ENCODE measurements at places on chromosomes 11 and 22.

GRCh38 chr11:12157241-12157661, 46.9 kb downstream of the MICAL2 start:
- DNase-seq, result peak; percentile 53

- DNase-seq, result no peak
These were observed 8.2 kb downstream of the GGT5 start for GRCh38 chr22:24236656-24237055.

DNA sequence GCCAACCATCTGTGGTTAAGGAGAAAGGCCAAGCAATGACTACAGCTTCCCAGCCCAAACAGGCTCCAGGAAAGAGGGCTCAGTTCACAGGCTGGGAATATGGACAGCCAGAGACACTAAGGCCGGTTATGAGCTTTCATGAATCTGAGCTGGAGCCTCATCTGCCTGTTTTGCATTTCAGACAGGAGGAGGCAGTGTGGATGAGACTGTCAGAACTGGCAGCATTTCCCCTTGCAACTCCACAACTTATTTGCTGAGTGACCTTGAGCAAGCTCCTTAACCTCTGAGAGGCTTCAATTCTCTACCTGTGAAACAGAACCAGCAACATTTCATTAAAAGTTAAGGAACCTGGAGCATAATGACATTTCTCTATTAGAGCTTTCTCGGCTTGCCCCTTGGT, 264.0 kb downstream of the ETS1 start:
- DNase-seq, result peak; percentile 61

- DNase-seq, result no peak
These were observed 12.4 kb downstream of the POU2AF3 start for GRCh38 chr11:111310723-111311122.

- no peak for DNase-seq
These were observed 16.1 kb upstream of the TOP3B start for GRCh38 chr22:21998595-21999247.

DNA sequence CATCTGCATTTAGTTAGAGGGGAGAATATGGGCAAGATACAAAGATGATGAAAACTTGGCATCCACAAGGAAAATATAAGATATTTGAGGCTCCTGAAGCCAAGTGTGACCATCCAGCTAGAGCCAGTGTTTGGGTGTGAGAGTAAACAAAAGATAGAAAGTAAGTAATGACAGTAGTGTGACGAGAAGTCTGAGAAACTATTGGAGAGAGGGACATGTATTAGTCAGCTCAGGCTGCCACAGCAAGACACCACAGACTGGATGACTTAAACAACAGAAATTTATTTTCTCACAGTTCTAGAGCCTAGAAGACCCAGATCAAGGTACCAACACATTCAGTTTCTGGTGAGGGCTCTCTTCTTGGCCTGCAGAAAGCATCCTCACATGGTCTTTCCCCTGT, 6.4 kb upstream of the CCKBR start:
- no peak for DNase-seq

DNA sequence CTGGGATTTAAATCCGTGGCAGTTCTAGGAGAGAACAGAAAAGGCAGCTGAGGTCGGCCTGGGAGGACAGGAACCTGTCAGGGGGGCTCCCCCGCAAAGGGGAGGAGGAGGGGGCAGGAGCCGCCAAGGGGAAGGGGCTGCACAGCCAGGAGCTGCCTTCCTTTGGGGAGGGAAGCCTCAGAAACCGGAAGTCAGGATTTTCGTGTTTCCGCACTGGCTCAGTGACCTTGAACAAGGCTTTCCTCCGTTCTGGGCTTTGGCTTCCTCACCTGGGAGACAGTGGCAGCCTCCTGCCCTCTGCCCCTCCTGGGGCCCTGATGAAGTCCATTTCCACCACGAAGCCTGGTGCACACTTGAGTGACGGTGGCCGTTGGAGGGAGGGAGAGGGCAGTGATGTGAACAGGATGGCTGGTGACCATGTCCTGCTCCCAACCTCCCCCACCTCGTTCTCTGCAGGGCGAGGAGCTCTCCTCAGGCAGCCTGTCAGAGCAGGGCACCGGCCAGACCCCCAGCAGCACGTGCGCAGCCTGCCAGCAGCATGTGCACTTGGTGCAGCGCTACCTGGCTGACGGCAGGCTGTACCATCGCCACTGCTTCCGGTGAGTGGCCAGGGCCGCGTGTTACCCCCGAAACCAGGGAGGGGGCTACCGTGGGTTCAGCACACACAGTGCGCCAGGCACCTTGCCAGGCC, 12.6 kb downstream of the MICALL1 start:
- no peak for DNase-seq

DNA sequence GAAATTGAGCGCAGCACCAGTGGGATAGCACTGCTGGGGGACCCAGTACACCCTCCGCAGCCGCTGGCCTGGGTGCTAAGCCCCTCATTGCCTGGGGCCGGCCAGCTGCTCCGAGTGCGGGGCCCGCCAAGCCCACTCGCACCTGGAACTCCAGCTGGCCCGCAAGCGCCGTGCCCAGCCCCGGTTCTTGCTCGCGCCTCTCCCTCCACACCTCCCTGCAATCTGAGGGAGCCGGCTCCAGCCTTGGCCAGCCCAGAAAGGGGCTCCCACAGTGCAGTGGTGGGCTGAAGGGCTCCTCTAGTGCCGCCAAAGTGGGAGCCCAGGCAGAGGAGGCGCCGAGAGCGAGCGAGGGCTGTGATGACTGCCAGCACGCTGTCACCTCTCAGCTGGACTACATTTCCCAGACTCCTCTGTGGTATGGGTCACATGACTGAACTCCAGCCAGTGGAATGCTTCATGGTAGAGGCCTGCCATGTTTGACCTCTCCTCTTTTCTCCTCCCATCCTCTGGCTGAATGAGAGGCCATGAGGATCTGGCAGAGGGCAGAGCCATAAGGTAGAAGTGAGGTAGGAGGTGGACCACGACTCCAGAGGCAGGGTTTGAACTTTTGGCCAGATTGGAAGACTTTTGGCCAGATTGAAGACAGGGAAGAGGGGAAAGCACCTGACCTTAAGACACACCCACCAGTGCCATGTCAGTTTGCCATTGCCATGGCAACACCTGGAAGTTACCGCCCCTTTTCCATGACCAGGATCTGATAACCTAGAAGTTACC, 6.2 kb downstream of the MRGPRD start:
- peak; percentile 43 for DNase-seq

- DNase-seq, result peak; percentile 21
These were observed 9.5 kb upstream of the DKK3 start for GRCh38 chr11:12017865-12018453.

DNA sequence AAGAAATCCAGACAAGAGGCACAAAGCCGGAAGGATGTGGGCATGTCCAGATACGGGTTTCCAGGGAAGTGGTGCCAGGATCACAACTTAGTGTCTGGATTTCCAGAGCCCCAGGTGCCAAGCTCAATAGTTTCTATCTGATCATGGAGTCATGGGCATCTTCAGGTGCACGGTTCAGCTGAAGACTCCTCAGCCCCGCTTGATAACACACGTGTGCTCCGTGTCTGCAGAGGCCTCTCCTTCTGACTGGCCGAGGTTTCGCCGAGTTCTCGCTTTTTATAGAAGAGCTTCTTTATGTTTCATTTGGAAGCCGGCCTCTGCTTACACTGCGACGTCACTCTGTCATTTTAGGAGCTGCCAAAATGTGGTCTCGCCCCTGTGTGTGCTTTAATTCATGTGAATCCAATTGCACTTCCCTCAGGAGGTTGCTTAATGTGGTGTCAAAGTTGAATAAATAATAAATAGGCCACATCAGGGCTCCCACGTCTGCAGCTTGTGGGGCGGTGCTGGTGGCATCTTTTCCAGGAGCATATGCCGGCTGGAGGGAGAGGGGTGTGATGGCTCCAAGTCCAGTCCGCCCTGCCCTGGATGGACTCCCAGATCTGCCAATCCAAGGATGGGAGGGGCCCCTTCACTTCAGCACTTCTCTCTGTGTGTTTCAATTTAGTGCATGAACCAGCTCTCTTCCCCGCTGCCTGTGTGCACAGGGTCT, 1410.8 kb downstream of the TBC1D22A start:
- no peak for DNase-seq

- no peak for DNase-seq
These were observed 138.0 kb downstream of the TRPC6 start for GRCh38 chr11:101445761-101446160.

DNA sequence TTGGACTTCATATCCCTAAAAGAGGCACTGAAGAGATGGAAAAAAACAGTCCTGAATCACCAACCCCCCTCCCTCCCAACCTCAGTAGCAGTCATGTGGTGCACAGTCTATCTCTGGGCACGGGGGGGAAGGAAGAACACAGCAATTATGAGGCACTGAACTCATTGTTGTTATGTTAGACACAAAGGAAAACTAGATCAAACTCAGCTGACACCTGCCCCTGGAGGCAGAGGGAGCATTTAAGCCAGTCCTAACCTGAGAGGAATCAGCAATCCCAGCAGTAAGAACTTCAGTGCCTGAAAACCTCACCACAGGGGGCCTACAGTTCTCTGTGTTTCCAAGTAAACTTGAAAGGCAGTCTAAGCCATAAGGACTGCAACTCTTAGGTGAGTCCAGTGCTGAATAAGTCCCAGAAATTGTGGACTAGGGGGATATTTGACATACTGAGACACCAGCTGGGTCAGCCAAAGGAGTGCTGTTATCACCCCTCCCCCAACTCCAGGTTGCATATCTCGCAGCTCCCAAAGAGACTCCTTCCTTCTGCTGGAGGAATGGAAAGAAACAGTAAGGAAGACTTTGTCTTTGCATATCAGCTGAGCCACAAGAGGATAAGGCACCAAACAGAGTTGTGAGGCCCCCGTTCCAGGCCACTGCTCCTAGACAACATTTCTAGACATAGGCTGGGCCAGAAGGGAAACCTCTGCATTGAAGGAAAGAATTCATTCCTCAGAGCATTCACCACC, 72.5 kb downstream of the GLYATL1 start:
- no peak for DNase-seq

DNA sequence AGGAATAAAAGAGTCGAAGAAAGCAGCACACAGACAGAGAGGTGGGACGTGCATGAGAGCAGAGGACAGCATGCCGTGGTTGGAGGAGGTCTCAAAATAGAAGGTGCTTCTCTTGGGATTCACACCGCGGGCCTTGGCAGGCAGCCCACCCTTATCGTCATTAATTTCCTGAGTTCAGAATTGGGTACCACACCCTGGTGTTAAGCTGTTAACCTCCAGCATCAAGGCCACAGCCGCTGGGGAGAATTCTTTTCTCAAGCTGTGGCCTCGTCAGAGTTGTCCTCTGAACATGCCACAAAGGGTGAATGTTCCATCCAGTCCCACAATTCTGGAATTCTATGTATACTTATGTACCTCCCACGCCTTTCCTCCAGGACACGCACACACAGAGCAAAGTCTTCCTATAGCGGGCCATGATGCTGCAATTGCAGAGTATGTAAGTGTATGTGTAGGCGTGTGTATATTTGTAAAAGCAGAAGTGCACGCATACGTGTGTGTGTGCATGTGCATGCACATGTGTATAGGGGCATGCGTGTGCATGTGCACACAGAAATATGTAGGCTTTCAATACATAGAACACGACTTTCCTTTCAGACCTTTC, 39.0 kb downstream of the ADAMTS8 start:
- DNase-seq, result no peak

GRCh38 chr11:102666331-102666957, 39.1 kb downstream of the MMP27 start:
- DNase-seq, result peak; percentile 67

DNA sequence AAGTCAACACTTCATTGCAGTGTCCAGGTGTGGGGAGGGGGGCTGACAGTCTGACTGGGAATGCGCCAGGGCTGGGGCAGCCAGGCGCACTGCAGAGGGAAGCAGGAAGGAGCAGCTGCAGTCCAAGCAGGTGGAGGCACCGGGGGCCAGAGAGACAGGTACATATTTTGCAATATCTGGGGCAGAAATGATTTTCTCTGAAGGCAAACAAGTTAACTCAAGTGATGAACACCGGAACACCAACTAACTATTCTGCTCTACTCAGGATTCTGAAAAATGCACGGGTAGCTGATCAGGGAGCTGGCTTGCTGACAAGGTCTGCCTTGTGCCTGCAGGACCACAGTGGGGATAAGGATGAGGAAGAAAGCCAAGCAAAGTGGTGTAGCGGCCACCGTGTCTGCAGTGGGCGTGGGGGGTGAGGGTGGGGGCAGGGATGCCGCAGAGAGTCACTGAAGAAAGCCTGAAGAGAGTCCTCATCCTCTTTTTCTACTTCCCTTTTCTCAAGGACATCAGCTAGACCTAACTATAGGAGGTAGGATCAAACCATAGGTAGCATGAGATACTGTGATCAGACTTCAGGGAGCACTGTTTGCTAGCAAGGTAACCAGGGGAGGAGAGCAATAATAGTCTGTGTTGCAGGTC, 83.4 kb downstream of the SCN3B start:
- DNase-seq, result no peak

- no peak for DNase-seq
These were observed 34.7 kb downstream of the ADAMTS15 start for GRCh38 chr11:130483124-130483523.

DNA sequence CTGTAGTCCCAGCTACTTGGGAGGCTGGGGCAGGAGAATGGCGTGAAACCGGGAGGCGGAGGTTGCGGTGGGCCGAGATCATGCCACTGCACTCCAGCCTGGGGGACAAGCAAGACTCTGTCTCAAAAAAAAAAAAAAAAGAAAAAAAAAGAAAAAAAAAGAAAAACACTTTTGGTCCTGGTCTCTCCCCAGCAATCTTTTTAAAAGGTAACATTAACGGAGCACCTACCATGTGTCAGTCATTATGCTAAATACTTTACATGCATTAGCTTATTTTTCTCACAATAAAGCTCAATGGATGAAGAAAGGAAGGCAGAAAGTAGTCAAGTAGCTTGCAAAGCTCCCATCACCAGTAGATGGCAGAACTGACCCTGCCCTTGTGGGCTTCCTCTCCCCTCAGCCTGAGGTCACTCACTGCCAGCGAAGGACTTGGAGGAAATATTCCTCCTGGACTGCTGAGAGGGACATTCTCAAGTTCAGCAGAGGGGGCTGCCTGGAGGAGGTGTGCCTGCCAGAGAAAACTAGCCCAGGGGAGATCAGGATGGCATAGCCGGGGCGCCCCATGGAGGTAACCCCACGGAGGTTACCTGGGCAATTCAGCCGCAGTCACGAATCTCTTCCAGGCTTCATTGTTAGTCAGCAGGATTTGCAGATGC, 15.5 kb downstream of the APOL3 start:
- peak; percentile 84 for DNase-seq

DNA sequence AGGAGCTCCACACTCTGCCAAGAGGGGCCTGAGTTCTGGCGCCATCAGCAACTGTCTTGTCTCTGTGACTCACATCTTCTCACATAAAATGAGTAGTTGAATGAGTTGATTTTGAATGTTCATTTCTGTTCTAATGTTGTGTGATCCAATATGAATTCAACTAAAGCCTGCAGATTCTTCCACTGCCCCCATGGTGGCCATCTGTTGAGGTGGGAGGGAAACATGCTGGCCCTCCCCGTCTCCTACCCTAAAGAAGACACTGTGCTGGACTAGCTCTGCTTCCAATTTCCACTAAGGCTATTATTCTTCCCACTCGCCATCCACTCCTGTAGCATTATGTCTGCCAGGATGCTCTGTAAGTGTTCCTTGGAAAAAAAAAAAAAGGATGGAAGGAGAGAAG, 555.6 kb upstream of the LARGE1 start:
- no peak for DNase-seq
